Activated CD4-positive, alpha-beta T cell treated with anti-CD3 and anti-CD28 coated beads, Interleukin-2, amount 10 ng/mL, durations not matched to agents 7 days and 5 days (primary cell): ENCODE measurements at places on chromosomes 7 and 10.

GRCh38 chr10:78700816-78701520, 367.8 kb upstream of the ZMIZ1 start:
- DNase-seq = no peak

GRCh38 chr10:85623342-85623741, 743.3 kb downstream of the GRID1 start:
- DNase-seq = no peak

- no peak for DNase-seq
Observed at GRCh38 chr10:7906128-7906527, 87.8 kb downstream of the TAF3 start.

DNA sequence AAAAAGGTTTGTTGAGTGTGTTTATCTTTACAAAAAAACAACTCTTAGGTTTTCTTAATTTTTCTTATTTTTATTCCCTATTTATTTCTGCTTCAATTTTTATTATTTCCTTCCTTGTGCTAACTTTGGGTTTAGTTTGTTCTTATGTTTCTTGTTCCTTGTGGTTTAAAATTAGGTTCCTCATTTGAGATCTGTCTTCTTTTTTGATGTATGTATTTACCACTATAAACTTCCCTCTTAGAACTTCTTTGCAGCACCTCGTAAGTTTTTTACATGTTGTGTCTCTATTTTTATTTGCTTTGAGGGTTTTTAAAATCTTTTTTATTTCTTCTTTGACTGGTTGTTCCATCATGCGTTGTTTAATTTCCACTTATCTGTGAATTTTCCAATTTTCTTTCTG, 1217.1 kb upstream of the CELF2 start:
- DNase-seq = no peak

DNA sequence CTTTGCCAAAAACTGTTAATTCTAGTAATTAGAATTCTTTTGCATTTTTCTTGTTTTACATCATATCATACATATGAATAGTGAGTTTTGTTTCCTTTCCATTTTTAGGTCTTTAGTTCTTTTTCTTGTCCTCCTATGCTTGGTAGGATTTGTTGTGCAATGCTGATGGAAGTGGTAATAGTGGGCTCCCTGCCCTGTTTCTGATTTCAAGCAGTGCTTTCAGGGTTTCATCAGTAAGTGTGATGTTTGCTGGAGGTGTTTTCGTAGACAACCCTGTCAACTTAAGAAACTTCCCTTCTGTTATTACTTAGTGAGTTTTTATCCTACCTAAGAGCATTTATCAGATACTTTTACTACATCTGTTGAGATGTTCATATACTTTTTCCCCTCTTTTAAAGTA, 50.5 kb downstream of the CSGALNACT2 start:
- no peak for DNase-seq

DNA sequence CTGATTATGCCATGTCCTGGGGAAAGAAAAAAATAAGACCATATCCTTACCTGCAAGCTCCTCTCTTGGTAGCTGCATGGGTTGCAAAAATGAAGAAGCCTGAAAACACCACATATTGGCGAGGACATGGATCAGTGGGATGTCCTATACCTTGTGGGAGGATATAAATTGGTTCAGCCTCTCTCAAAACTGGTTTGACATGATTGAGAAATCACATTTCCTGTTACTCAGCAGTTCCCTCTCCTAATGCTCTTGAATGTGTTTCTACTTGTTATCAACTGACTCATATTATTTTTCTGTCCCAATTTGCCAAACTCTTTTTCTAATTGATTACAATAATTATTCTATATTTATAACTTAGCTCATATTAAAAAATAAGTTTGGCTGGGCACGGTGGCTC, 380.2 kb downstream of the EXOC4 start:
- no peak for DNase-seq

- peak; percentile 17 for DNase-seq
Observed at GRCh38 chr7:70763961-70764691, 367.8 kb upstream of the GALNT17 start.

DNA sequence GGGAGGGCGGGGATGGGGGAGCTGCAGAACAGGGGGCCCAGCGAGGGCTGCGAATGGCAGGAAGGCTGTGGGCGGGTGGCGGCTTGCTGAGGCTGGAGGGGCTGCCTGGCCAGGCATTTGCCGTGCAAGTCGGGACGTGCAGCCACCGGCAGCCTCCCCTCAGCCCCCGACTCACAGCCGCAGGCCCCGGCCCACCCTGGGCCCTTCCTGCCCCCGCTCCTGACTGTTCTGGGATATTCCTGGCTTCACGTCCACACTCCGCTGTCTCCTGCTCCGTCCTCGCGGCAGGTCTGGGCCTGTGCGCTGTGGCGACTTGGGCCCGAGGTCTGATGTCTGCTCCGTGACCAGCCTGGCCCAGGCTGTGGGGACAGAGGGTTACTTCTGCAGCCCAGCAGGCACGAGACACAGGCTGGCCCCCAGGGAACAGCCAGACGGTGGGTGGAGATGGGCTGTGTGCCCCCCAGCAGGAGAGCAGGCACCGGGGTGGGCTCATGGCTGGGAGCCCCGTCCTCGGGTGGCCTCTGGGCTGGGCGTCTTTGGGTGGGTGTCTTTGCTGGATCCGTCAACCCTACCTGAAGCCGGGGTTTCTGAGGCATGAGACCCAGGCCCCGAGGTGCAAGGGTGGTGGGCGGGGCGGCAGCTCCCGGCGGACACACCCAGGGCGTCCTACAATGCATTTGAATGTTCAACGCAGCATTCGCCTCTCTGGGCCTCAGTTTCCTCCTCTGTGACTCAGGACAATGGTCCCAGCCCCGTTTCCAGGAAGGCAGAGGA, 86.5 kb downstream of the FOXL3 start:
- DNase-seq = no peak

- DNase-seq = no peak
Observed at GRCh38 chr7:34131371-34131770, 226.0 kb downstream of the BMPER start.

DNA sequence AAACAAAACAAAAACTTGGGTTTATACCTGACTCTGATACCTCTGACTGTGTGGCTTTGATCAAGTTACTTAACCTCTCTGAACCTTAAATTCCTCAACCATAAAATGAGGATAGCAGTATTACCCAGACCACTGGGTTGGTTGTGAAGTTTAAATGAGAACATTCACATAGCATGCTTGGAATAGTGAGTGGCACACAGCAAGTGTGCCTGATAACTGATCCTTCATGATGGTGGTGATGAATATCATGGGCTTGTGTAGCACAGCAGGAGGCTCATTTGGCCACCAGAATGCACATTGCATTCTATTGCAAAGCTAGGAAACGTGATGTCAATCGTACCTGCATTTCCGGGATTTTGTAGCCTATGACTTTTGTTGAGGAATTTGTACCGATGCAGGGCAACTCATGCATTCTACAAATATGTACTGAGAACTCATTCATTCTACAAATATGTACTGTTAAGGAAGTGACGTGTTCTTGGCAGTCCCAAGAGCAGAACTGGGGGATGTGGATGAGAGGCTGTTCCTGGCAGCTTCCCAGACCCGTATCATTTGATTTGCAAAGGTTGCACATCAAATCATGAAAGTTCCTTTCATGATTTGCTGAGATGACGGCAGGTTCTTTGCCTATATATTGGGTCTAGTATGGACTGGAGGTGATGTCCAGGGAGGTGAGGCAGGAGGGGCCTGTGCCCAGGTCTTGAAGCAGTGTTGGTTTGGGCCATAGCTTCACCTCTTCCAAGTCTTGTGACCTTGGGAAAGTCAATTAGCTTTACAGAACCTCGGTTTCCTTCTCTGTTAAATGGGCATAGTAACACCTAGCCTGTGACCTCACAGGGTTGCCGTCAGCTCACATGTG, 94.6 kb upstream of the SMNDC1 start:
- DNase-seq = no peak

DNA sequence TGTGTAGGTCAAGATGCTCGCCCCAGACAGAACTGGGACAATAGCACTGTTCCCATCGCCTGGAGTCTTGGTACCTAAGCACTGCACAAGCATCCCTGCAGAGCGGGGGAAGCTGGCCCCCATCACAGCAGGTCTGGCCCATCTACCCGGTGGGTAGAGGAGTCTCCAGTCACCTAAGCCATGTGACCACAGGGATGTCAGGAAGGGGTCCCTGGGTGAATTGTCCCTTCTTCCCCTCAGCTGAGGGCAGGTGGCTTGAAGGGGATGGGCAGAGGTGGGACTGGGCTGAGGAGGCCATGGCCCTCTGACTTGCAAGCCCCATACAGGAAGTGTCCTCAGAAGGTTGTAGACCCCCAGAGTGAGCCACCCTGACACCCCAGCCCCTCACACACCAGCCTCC, 39.7 kb downstream of the FRMPD2 start:
- no peak for DNase-seq

DNA sequence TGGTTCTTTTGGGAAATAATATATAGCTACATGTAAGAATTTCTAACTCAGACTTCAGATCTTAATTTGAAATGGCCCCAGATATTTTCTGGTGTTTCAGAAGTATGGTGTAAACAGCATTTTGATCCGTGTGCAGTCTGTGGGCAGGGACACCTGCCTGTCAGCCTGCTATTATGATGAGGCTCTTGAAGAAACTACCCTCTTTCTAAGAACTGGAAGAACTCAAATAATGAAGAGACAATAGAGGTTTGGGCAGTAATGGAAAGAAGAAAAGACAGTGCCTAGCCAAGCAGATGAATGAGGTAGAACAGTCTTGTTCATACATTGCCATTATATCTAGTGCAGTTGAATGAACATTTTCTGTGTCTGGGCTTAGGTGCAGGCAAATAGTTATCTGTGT, 256.6 kb downstream of the ARHGAP21 start:
- no peak for DNase-seq

DNA sequence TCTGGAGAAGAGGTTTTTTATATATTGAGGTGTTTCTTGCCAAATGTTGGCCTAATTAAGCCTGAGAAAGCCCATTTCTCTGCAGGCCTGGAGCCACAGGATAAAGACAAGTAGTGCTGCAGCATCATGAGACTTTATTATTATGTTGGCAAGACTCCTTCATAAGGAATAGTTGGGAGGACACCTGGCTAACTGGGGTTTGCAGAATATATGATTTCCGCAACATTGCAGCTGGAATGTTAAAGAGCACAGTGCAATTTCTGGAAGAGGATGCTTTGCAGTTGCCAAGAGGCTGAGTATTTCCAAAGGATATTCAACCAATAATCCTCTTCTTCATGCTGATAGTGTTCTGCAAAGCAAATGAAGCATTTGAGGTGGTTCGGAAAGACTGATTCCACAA, 1512.8 kb upstream of the LRRTM3 start:
- no peak for DNase-seq

DNA sequence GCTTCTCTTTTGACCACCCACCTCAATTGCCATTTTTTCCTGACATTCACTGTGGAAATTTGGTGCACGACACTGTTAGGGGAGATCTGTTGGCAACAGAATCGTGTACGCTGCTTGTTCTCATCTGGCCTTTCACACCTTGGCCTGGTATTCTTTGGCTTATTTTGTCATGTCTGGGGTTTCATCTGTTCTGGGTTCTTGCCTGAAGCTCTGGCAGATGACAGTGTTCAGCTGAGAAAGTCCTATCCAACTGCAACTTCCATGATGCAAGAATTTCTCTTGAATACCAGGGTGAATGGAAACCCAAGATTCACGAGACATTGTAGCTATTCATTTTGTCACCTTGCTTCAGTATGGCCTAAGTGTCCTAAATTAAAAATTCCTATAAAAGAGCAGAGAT, 82.6 kb upstream of the CELF2 start:
- DNase-seq = no peak

GRCh38 chr7:156768698-156769472, 124.1 kb downstream of the LMBR1 start:
- no peak for DNase-seq
